ENCODE measurements at places on chromosomes 3 and 15. TPM values are rescaled to one million over a fixed set of nuclear protein-coding genes. Genes with fewer than 3 reads are reported as not detected.

Gene PAK6
- 17.7 TPM for total RNA-seq

Gene SLC22A13
- 0.34 TPM for total RNA-seq

Gene DUOXA2
- not detected for total RNA-seq

Gene GPD1L
- total RNA-seq = 11.5 TPM

Gene ISLR
- total RNA-seq = 0.48 TPM

Gene C3orf52
- 42.9 TPM for total RNA-seq

Gene ATP8B4
- total RNA-seq = 0.82 TPM

Gene EAF1
- total RNA-seq = 35.8 TPM

Gene ALPK3
- 54.5 TPM for total RNA-seq

Gene SETMAR
- 17.8 TPM for total RNA-seq

Gene SPINK8
- not detected for total RNA-seq

Gene C15orf62
- total RNA-seq = 1.2 TPM

Gene TMEM207
- total RNA-seq = not detected

Gene CKMT1A
- total RNA-seq = 6.5 TPM

Gene BDH1
- 14.1 TPM for total RNA-seq

Gene MUC4
- 6.9 TPM for total RNA-seq

Gene SLC7A14
- total RNA-seq = not detected

Gene MYRIP
- 0.04 TPM for total RNA-seq

Gene CACNA2D3
- total RNA-seq = 0.17 TPM

Gene CHRFAM7A
- total RNA-seq = 8.5 TPM

Gene SUSD5
- total RNA-seq = 1.4 TPM

Gene SLC9C1
- total RNA-seq = 2.2 TPM

Gene HGD
- total RNA-seq = 0.88 TPM

Gene HCN4
- total RNA-seq = 1.4 TPM

Gene LDHAL6B
- not detected for total RNA-seq

Gene ACSBG1
- not detected for total RNA-seq

Gene PEX5L
- total RNA-seq = 0.07 TPM

Gene NANOGP8
- not detected for total RNA-seq

Gene PLEKHO2
- total RNA-seq = 11.0 TPM

Gene SCAANT1
- total RNA-seq = not detected

Measured in kidney epithelial cell (primary cell).